ENCODE measurements at places on chromosomes 3 and 15.
A peak's percentile ranks its signal among the peaks of the same experiment; 100 is the strongest.

GRCh38 chr3:190614226-190615059 lies 100.6 kb downstream of the IL1RAP start:
- no peak for DNase-seq

GRCh38 chr3:141994856-141995255 lies 118.4 kb downstream of the ATP1B3 start:
- DNase-seq: no peak

DNA sequence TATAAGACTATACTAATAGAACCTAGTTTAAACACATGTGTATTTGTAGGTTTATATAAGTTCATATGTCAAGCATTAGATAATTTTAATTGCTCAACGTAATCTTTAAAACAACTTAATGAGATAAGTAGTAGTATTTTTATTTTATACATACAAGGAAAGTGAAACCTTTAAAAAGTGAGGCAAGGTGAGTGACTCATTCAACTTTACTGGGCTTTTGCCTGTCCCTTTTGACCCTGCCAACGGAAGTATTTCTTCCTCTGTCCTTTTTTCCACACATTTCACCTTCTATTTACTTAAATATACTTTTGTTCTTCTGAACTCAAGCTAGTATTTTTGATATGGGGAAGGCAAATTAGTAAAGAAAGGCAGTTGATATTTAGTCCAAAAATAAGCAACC lies 78.5 kb downstream of the KBTBD8 start:
- DNase-seq: no peak

GRCh38 chr3:42172047-42172654 lies 81.0 kb downstream of the TRAK1 start:
- DNase-seq: no peak

DNA sequence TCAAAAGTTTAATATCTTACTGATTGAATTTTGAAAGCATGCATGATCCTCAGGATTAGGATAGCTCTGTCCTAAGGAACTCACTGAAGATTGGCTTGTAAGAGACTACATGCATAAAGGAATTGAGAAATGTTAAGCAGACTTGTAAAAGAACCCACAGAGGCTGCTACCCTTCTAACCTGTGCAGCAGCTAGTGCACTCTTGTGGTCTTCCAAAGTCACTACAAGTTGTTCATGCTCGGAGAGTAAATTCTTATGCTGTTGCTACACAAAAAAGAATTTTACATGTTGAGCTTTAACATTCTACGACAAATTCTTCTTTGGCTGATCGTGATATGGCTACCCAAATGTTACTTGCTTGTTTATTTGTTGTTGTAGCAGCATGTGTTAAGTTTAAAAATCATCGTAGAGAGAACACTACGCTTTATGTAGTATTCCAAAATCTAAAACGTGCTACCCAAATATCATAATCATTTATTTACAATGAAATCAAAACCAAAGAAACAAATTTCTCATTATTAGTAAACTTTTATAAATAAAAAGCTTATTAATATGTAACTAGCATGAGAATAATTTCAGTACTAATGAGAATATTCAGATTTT lies 55.0 kb downstream of the GOLIM4 start:
- DNase-seq: peak; percentile 62

DNA sequence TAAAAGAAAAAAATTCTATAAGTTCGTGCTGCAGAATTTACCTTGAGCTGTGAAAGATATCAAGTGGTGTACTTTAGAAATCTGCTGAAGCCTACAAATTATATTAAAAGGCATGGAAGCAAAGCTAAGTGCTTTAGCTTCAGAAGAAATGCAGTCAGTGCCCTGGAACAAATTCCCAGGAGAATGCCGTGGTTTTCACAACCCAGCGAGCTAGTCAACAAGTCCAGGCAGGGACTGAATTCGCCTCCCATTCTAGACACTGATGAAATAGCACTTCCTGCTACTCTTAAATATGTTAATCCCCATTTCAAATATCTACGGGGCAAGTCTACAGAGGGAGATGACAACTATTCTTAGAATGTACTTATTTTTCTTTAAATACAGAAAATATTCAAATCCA lies 326.4 kb upstream of the IGF1R start:
- DNase-seq: peak; percentile 34

Measured in DMS153 (cell line).